ENCODE measurements at places on chromosomes 6 and 20. TPM values are rescaled to one million over a fixed set of nuclear protein-coding genes. Genes with fewer than 3 reads are reported as not detected.

- H3K4me3 ChIP-seq = peak within 1 kb of the TSS; percentile 76
- DNase-seq = peak; percentile 40
- no peaks in the 10 kb centered on the region for H3K36me3 ChIP-seq
Measured at GRCh38 chr6:84033523-84034451, at the start of gene MRAP2. MRAP2 (plus strand) TSS chr6:84033772; CDS start chr6:84055319, 21,547 bp downstream.

GRCh38 chr6:7513529-7513928, 27.9 kb upstream of the DSP start:
- H3K27ac ChIP-seq = no peak overlapping the region
- H3K27me3 ChIP-seq = peaks cover 3% of the 10 kb centered on the region
- H3K4me3 ChIP-seq = no peak overlapping the region
- no peaks in the 10 kb centered on the region for H3K36me3 ChIP-seq

GRCh38 chr6:75376347-75377024, 91.9 kb upstream of the TMEM30A start:
- no peak overlapping the region for H3K4me3 ChIP-seq
- no peak overlapping the region for H3K27ac ChIP-seq
- H3K36me3 ChIP-seq = no peaks in the 10 kb centered on the region
- H3K27me3 ChIP-seq = no peaks in the 10 kb centered on the region
- no peaks in the 10 kb centered on the region for H3K4me1 ChIP-seq

DNA sequence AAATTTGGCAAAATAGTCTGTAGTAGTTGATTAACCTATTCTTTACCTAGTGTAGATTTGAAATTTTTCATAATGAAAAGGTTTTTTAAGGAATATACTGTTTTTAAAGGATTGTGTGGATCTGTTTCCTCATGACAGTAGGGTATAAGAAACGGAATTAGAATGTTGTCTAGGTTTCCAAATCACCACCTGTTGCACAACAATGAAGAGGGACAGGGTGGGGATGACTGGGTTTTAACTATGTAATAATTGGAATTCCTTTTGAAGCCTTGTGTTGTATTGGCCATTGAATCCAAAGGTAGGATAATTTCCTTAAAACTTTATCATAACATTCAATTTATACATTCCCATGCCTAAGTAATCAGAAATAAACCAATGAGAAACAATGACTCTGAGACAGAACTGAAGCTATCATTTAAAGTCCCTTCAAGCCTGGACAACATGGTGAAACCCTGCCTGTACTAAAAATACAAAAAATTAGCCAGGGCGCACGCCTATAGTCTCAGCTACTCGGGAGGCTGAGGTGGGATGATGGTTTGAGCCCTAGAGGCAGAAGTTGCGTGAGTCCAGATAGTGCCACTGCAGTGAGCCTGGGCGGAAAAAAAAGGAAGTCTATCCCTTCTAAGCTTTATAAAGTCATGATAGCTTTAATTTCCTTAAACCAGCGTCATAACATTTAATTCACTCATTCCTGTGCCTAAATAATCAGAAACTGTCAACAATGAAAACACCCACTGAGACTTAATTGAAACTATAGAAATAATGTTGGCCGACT, 18.3 kb upstream of the SLC17A5 start:
- H3K4me3 ChIP-seq = no peak overlapping the region
- no peak overlapping the region for H3K27ac ChIP-seq
- H3K4me1 ChIP-seq = peaks cover 1% of the 10 kb centered on the region
- DNase-seq = no peak
- peaks cover 9% of the 10 kb centered on the region for H3K27me3 ChIP-seq
- H3K36me3 ChIP-seq = no peaks in the 10 kb centered on the region

Gene PRSS35
- total RNA-seq = 8.5 TPM

GRCh38 chr6:125953502-125953875, 3.1 kb upstream of the HINT3 start:
- peaks cover 21% of the 10 kb centered on the region for H3K4me1 ChIP-seq
- H3K36me3 ChIP-seq = no peaks in the 10 kb centered on the region
- H3K27ac ChIP-seq = no peak overlapping the region
- peak; percentile 63 for DNase-seq

DNA sequence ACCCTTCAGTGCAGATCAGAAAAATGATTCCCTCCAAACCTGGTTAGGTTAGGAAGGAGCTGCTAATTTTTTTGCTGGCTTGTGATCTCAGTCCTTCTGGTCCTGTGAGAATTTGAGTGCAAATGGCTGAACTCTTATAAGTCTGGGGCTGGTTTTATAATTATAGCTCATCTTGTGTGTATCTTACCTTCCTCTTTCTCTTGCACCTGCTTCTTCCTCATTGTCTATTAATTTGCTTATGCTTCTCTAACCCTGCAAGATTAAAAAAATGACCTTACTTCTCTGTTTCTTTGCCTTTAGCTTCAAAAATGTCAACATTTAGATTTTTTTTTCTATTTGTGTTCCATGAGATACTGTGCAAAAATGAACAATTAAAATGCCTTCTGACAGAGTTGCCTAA, 576.2 kb downstream of the DHX35 start:
- DNase-seq = no peak
- peaks cover 3% of the 10 kb centered on the region for H3K27me3 ChIP-seq
- H3K27ac ChIP-seq = no peak overlapping the region
- H3K4me3 ChIP-seq = no peak overlapping the region

Gene DSE
- total RNA-seq = 21.4 TPM

Gene EEF1A2
- total RNA-seq = 11.8 TPM

GRCh38 chr6:30234356-30234755, 21.1 kb upstream of the TRIM26 start:
- peaks cover 25% of the 10 kb centered on the region for H3K27me3 ChIP-seq
- H3K27ac ChIP-seq = no peak overlapping the region
- H3K4me1 ChIP-seq = no peaks in the 10 kb centered on the region

Gene MOXD1
- total RNA-seq = 8.9 TPM

Gene RGS17
- total RNA-seq = 2.6 TPM

GRCh38 chr6:9252799-9253198, 817.5 kb upstream of the SLC35B3 start:
- H3K4me3 ChIP-seq = no peak overlapping the region
- no peaks in the 10 kb centered on the region for H3K36me3 ChIP-seq
- no peaks in the 10 kb centered on the region for H3K27me3 ChIP-seq
- H3K4me1 ChIP-seq = peaks cover 1% of the 10 kb centered on the region
- no peak overlapping the region for H3K27ac ChIP-seq

DNA sequence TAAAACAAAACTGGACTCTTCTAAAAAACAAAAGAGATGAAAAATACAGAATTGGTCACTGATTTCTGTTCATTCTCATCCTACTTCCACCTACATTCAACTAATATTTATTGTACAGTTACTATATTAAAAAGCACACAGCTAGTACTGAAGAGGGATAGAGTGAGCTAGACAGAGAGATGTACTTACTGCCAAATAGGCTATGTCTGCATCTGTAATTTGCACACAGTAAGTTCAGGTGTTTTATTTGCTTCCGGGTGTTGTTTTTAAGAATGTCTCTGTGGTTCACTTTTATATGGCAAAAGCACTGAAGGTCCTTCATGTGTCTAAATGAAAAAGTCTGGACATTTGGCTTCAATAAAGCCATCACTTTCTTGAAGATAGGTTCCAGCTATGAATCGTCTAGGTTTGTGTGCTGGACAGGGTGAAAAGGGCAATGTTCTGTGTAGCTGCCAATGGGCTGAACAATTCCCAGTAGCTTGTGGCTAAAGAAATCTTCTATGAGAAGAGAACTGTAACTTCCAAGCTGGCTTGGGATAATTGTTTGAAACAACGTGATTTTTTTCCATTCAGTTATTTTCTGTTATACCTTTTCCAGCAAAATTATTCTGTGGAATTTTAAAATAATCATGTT, 47.3 kb downstream of the EPB41L2 start:
- H3K4me1 ChIP-seq = peaks cover 18% of the 10 kb centered on the region
- no peak overlapping the region for H3K4me3 ChIP-seq
- H3K36me3 ChIP-seq = no peaks in the 10 kb centered on the region
- no peaks in the 10 kb centered on the region for H3K27me3 ChIP-seq

DNA sequence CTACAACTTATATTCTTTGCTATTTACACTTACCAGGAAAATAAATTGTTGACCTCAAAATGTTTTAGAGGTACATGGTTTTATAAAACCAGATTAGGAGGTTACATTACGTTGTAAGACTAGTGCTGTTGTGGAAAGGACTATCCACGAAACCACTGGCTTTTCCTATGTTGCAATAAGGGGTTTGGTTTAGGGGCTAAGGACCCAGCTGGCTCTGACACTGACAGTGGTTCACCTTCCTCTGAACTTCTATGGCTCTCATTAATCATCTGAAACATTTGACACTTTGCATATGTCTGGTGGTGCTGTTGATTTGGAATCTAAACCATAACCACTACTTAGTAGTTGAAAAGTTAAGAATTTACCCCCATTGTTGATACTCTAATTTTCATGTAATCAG, 186.7 kb downstream of the NKAIN2 start:
- DNase-seq = no peak
- H3K27me3 ChIP-seq = no peaks in the 10 kb centered on the region
- peaks cover 11% of the 10 kb centered on the region for H3K4me1 ChIP-seq
- H3K27ac ChIP-seq = no peak overlapping the region
- no peaks in the 10 kb centered on the region for H3K36me3 ChIP-seq
- no peak overlapping the region for H3K4me3 ChIP-seq

Gene KIZ
- 24.8 TPM for total RNA-seq

GRCh38 chr20:21390768-21391167, 6.6 kb downstream of the NKX2-4 start:
- peaks cover 24% of the 10 kb centered on the region for H3K36me3 ChIP-seq
- H3K4me3 ChIP-seq = no peak overlapping the region
- peaks cover 4% of the 10 kb centered on the region for H3K4me1 ChIP-seq
- H3K27ac ChIP-seq = no peak overlapping the region

DNA sequence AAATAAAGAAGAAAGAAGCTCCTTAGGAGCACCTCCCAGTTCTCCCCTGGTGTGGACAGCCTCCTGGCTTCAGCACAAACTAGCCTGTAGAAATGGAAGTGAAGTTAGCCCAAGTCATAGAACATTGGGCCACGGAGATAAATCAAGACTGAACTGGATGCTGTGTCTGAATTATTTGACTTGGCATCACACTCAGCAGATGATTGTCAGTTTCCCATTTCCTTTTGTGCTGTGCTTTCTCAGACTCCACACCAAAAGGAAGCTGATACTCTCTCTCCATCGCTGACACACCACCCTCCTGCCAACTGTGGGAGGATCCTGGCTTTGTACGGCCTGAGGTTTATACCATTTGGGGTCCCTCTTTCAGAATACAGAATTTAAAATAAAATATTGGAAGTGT, 209.8 kb downstream of the TFAP2A start:
- no peak overlapping the region for H3K4me3 ChIP-seq
- peaks cover 8% of the 10 kb centered on the region for H3K27me3 ChIP-seq
- H3K27ac ChIP-seq = no peak overlapping the region
- H3K36me3 ChIP-seq = no peaks in the 10 kb centered on the region
- no peaks in the 10 kb centered on the region for H3K4me1 ChIP-seq

- no peaks in the 10 kb centered on the region for H3K36me3 ChIP-seq
- H3K4me3 ChIP-seq = no peak overlapping the region
- peaks cover 4% of the 10 kb centered on the region for H3K27me3 ChIP-seq
- H3K4me1 ChIP-seq = peaks cover 25% of the 10 kb centered on the region
Measured at GRCh38 chr6:6714118-6714897, 125.8 kb downstream of the LY86 start.

Gene SH3BGRL2
- total RNA-seq = 49.1 TPM

Gene PI3
- total RNA-seq = not detected

Gene RAMACL
- 1.7 TPM for total RNA-seq

Gene E2F1
- total RNA-seq = 26.2 TPM

DNA sequence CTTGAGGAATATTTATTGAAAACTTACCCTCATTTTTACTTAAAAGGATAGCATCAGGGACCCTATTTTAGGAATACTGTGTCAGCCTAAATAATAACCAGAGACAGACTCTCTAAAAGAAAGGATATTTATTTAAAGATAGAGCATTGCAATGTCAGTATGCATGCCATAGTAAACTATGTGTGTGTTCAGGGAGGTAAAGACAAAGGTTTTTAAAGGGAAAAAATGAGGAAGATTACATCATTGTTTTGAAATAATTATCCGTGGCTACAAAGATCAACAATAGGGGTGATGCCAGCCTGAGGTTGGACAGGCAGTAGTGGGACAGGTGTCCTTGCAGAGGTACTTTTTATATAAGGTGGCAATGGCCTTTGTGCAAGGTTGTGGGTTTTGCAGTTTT, 23.7 kb upstream of the CFAP206 start:
- H3K4me3 ChIP-seq = no peak overlapping the region
- H3K36me3 ChIP-seq = peaks cover 1% of the 10 kb centered on the region
- H3K27me3 ChIP-seq = no peaks in the 10 kb centered on the region
- H3K4me1 ChIP-seq = peaks cover 2% of the 10 kb centered on the region

Gene ZNF831
- total RNA-seq = not detected

Gene BMP2
- 17.6 TPM for total RNA-seq

Gene MOCS1
- total RNA-seq = 17.5 TPM

DNA sequence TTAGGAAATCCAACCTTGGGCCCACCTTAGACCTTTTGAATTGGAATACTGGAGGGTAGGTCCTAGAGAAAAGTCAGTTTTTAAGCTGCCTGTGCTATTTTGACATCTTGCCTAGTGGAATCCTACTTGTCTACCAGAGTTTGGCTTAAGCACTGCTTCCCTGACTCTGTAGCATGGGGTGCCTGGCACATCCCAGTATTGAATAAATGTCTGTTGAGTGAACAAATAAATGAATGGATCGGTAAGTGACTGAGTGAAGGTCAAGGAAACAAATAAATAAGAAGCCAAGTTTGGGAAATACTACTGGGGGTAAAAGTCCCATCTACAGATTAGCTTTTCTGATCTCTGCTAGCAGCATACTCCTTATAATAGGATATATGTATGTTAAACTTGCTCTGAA, 140.5 kb downstream of the FNDC1 start:
- H3K36me3 ChIP-seq = no peaks in the 10 kb centered on the region
- H3K27ac ChIP-seq = no peak overlapping the region
- H3K27me3 ChIP-seq = peaks cover 4% of the 10 kb centered on the region
- H3K4me3 ChIP-seq = no peak overlapping the region
- no peaks in the 10 kb centered on the region for H3K4me1 ChIP-seq

- no peaks in the 10 kb centered on the region for H3K27me3 ChIP-seq
- no peak overlapping the region for H3K27ac ChIP-seq
- peaks cover 4% of the 10 kb centered on the region for H3K36me3 ChIP-seq
Measured at GRCh38 chr6:14458669-14459266, 341.2 kb downstream of the CD83 start.

GRCh38 chr20:49712996-49713752, 504 bp downstream of the B4GALT5 start:
- peaks cover 17% of the 10 kb centered on the region for H3K4me1 ChIP-seq
- peak overlapping the region; percentile 87 for H3K4me3 ChIP-seq
- peak; percentile 42 for DNase-seq
- H3K27ac ChIP-seq = peak overlapping the region; percentile 97
- no peaks in the 10 kb centered on the region for H3K27me3 ChIP-seq
